Dermis blood vessel endothelial cell (primary cell): ENCODE measurements at places on chromosomes 12 and 14. TPM values are rescaled to one million over a fixed set of nuclear protein-coding genes. Genes with fewer than 3 reads are reported as not detected.

Gene KERA
- not detected in 2 replicates for total RNA-seq

Gene DMAC2L
- total RNA-seq = 7.7 and 7.8 TPM in 2 replicates

Gene SUSD6
- total RNA-seq = 15.5 and 19.6 TPM in 2 replicates

Gene TMEM52B
- not detected in 2 replicates for total RNA-seq

Gene BDKRB2
- total RNA-seq = 0.05 and 0.34 TPM in 2 replicates

Gene TGM1
- 0.17 and 0.51 TPM in 2 replicates for total RNA-seq

Gene RND1
- total RNA-seq = 3.4 and 10.9 TPM in 2 replicates

Gene TAS2R7
- total RNA-seq = not detected in 2 replicates

Gene GLT8D2
- total RNA-seq = 3.4 and 4.1 TPM in 2 replicates

Gene PRIMA1
- not detected in 2 replicates for total RNA-seq

Gene CALM1
- total RNA-seq = 551 and 736 TPM in 2 replicates

Gene KCNA5
- total RNA-seq = not detected in 2 replicates

Gene FLVCR2
- 10.6 and 15.8 TPM in 2 replicates for total RNA-seq

Gene ARG2
- total RNA-seq = 39.5 and 61.5 TPM in 2 replicates

Gene TMEM117
- total RNA-seq = 3.4 and 4.8 TPM in 2 replicates

Gene RHOF
- total RNA-seq = 6.1 and 6.5 TPM in 2 replicates

Gene ADAM21
- 0.17 and 0.33 TPM in 2 replicates for total RNA-seq

Gene EDDM3A
- not detected in 2 replicates for total RNA-seq
